ENCODE measurements at places on chromosomes 13 and 19. TPM values are rescaled to one million over a fixed set of nuclear protein-coding genes. Genes with fewer than 3 reads are reported as not detected.

- DNase-seq = no peak
Measured at GRCh38 chr13:21259571-21260455, 83.4 kb downstream of the MRPL57 start.

DNA sequence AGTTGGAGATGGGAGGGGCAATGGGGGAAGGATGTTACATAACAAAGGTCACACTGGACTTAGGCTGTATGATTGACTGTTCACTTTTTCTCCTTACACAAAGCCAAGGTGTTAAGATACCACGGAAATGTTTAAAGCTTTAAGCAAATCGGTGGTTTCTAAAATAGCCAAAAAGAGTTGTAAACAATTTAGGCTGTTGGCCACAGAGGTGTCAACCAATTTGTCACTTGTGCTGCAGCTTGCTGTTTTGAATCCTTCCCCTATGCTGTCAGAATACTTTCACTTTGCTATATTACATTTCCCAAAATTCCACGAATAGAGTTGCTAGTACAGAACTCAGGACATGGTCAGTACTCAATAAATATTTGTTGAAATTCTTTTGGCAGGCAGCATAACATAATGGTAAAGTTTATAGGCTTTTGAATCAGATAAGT is 149.3 kb downstream of the VWA8 start:
- no peak for DNase-seq

The PDX1 gene
- total RNA-seq = not detected

The SRRM5 gene
- 0.58 TPM for total RNA-seq
